Osteoblast (primary cell): ENCODE measurements at places on chromosomes 4 and X. TPM values are rescaled to one million over a fixed set of nuclear protein-coding genes. Genes with fewer than 3 reads are reported as not detected.

DNA sequence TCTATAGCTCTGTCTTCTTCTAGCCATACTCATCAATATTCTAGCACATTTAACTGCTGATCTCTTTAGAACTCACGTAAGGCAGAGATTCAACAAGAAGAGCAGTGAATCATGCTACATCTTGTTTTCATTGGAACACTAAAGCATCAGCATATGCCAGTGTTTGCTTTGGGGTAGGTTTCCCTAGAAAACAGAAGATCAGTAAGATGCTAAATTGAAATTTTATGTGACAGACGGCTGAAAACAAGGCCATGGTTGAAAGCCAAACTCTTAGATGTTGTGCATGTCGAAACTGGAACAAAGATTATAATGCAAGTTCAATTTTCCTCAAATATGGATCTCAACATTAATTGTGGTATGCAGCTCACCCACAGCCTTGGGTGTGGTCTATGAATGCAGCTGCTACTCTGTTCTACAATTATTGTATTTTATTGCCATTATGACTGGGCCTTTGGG is 107.6 kb downstream of the PDLIM5 start:
- no peak for DNase-seq

DNA sequence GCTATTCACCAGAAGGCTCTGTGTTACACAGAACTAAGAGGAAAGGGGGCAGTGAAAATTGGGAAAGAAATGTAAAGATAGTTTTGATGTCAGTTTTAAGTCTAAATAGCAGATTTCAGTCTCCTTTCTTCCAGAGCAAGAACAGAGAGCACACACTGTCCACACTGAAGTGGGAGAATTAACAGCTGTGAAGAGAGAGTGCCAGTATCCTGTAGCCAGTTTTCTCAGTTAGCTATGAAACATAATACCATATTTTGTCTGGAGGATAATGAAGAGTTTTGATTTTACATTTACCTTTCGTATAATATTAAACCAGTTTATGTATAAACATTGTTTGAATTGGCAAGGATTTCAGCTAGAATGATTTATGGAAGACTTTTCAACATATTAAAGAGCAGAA is 35.1 kb downstream of the FBXO8 start:
- DNase-seq = no peak

NMU gene
- total RNA-seq = not detected in 2 replicates

DNA sequence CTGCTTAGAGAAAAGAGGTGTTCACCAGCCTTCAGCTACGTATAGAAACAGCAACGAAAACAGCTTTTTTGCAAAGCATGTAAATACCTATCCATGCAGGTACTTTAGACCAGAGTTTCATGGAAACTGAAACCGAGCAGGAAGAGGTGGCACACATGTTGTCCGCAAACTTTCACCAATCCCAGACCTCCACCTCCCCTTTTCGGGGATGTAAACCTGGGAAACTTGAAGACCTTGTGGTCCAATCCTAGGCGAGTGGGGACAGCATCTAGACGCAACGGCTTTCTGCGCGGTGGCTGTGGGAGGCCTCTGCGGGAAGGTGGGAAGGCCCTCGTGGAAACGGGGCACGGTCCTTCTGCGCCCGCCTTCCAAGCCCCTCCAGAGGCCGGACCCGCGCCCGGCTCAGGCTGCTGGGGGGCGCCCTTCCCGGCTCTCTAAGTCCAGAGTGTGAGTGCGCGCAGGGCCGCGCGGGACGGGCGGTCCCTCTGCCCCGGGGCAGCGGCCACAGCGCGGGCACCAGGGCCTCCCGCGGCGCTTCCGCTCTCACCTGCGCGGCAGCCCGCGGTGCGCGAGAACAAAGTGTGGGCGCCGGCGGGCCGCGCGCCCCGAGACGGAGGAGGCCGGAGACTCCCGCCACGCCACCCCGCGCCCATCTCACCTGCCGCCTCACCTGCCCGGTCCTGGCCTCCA is 830 bp upstream of the SHROOM2 start:
- DNase-seq = no peak

MSANTD1 gene
- total RNA-seq = 0.59 and 0.72 TPM in 2 replicates

ART3 gene
- total RNA-seq = under 0.01 TPM in 1 of 2 replicates, not detected in the other

USP51 gene
- 2.9 and 4.3 TPM in 2 replicates for total RNA-seq

XK gene
- total RNA-seq = under 0.01 TPM in 2 replicates

- no peak for DNase-seq
Observed at GRCh38 chrX:15191830-15192229, 78.1 kb downstream of the ASB9 start.

DNA sequence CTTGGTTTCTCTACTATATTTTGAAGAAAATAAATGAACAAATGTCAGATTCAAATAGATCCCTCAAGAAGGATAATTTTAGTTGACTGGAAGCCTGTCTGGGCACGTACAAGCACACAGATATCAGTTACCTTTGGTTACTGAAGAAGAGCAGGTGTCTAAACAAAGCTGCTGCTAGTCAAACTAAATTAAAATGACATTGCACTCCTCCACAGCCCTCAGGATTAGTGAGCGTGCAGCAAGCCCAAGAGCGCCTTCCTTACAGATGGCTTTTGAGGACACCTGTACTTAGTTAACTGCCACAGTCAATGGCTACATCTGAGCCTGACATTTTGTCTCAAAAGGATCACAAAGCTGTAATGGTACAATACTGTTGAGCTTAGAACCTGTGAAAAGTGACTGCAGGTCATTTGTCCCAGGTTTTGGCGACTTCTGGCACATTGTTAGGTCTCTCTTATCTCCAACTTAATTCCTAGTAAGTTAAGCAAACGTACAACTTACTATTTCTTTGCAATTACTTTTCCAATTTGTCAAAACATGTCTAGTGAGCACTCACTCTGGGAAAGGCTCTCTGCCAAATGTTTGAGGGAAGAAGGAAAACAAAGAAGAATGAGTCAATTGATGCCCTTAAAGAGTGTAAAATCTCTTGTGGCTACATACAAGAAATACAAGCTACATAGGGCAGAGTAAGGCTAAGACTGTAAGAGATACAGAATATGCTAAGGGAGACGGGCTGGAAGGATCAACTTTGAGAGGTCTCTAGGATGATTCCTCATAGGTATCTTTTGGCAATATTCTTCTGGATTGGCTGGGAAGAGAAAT is 25.6 kb upstream of the DAPP1 start:
- DNase-seq = no peak

TRIM61 gene
- 3.8 and 4.7 TPM in 2 replicates for total RNA-seq

DNA sequence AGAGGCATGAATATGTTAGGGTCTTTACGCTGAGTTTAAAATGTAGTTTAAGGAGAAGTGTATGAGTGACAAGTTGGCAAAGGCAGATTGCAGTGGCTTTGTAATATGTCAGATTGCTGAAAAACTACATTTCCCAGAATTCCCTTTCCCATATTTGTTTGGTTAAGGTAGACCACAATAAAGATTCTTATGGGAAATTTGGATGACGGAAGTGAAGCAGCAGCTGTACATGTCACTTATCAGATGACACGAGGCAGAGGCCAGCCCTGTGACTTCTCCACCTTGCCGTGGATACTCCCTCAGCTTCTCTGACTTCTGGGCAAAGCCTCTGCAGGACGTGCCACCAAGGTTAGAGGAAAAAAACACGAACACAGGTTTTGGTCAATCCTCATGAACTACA is 229.7 kb upstream of the DKK2 start:
- DNase-seq = peak; percentile 49

DNA sequence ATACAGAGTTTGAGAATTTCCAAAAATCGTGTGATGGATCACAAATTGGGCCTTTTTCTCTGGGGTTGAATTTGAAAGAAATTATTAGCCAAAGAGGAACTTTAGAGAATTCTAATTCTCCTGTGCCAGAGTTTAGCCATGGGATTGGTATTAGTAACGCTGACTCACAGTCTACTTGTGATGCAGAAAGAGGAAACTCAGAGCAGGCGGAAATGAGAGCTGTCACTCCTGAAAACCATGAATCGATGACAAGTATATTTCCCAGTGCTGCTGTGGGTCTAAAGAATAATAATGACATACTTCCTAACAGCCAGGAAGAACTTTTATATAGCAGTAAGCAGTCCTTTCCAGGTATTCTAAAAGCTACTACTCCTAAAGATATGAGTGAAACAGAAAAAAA is 64.9 kb downstream of the N4BP2 start:
- DNase-seq = peak; percentile 81

ATP8A1 gene
- 2.1 and 2.5 TPM in 2 replicates for total RNA-seq

- DNase-seq = no peak
Observed at GRCh38 chr4:182766857-182767250, 150.3 kb downstream of the DCTD start.

- no peak for DNase-seq
Observed at GRCh38 chr4:147769386-147769785, 37.5 kb downstream of the ARHGAP10 start.

- DNase-seq = peak; percentile 41
Observed at GRCh38 chrX:2523911-2524310, 23.1 kb upstream of the DHRSX start.

DNA sequence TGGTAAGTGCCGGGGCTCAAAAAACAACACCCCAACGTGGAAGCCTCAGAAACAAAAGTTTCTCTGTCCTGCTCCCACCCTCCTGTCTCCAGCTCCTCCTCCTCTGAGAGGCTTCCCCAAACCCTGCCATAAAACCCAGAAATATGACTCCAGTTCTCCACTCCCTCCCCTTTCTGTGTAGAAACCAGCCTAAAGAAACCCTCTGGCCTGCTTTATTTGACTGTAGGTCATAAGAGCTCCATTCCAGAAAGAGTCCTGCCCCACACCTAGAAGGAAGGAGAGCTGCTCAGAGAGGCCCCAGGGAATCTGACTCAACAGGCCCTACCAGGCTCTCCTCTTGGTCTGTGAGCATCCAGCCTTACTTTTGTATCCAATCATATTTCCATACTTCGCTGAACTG is 872 bp upstream of the S100P start:
- DNase-seq = no peak
